Activated CD8-positive, alpha-beta memory T cell treated with anti-CD3 and anti-CD28 coated beads, Interleukin-2, amount 10 ng/mL, durations not matched to agents 7 days and 5 days (primary cell): ENCODE measurements at places on chromosomes 12 and 14.

DNA sequence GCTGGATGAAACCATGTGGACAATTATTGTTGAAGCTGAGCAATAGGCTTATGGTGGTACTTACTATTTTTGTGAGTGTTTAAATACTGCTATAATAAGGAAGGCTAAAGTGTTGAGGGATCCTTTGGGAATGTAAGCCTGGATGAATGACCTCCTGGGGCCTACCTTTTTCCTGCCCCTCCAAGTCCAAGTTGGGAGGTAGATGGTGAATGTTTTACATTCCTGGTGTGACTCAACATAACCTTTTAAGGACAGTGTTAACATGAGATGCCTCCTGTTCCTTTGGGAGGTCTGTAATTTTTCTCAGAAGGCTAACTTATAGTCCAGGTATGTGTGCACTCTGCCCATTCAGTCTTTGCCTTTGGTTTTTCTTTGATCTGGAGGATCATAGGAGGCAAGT, 315.9 kb downstream of the NRXN3 start:
- H3K36me3 ChIP-seq: no peaks in the 10 kb centered on the region
- H3K27ac ChIP-seq: no peak overlapping the region
- no peak for DNase-seq
- no peak overlapping the region for H3K4me3 ChIP-seq

DNA sequence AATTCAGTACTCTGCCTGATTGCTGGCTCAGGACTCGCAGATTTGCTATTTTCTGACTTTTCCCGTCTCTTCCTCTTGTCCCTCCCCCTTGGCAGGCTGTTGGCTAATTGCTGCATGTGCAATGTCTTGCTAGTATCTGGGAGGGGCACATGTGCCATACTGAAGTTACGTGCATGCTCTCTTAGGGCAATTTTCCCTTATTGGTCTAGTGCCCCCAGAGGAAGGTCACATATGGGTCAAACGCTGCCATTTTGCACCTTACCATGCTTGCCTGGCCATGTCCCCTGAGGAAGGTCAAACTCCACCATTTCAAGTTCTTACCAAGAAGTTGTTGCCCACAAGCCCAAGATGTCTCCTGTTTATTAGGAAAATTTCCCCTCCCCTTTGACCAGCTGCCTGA, 13.9 kb upstream of the ERC1 start:
- no peaks in the 10 kb centered on the region for H3K36me3 ChIP-seq
- no peak overlapping the region for H3K27ac ChIP-seq
- H3K27me3 ChIP-seq: no peaks in the 10 kb centered on the region
- no peak for DNase-seq

DNA sequence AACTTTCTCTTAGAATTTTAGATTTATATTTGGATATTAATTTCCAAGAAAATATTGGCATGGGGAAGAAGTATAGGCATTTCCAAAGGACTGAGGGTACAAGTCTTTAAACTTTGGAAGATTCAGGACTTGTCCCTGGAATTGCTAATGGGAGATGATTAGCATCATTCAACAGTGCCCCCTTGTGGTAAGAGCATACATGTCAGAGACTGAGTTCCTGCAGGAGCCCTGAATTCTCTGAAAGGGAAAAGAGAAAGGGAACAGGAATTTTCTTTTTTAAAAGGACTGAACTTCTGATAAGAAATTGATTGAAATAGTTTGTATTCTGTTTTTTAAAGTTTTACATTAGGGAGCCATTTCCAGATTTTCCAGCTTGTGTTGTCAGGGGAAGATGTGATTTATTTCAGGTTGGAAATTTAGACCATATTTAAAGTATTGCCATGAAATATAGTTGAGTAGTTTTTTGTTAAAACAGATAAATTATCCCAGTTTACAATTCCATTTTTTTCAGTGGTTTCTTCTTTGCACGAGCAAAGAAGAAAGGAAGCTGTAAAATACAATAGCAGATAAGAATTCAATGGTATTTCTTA, 44.0 kb upstream of the REP15 start:
- H3K27me3 ChIP-seq: no peaks in the 10 kb centered on the region
- H3K36me3 ChIP-seq: no peaks in the 10 kb centered on the region
- peaks cover 14% of the 10 kb centered on the region for H3K4me1 ChIP-seq
- H3K4me3 ChIP-seq: no peak overlapping the region
- H3K27ac ChIP-seq: no peak overlapping the region

GRCh38 chr12:121189619-121190155, 20.2 kb upstream of the P2RX4 start:
- peaks cover 5% of the 10 kb centered on the region for H3K36me3 ChIP-seq
- H3K4me3 ChIP-seq: no peak overlapping the region

DNA sequence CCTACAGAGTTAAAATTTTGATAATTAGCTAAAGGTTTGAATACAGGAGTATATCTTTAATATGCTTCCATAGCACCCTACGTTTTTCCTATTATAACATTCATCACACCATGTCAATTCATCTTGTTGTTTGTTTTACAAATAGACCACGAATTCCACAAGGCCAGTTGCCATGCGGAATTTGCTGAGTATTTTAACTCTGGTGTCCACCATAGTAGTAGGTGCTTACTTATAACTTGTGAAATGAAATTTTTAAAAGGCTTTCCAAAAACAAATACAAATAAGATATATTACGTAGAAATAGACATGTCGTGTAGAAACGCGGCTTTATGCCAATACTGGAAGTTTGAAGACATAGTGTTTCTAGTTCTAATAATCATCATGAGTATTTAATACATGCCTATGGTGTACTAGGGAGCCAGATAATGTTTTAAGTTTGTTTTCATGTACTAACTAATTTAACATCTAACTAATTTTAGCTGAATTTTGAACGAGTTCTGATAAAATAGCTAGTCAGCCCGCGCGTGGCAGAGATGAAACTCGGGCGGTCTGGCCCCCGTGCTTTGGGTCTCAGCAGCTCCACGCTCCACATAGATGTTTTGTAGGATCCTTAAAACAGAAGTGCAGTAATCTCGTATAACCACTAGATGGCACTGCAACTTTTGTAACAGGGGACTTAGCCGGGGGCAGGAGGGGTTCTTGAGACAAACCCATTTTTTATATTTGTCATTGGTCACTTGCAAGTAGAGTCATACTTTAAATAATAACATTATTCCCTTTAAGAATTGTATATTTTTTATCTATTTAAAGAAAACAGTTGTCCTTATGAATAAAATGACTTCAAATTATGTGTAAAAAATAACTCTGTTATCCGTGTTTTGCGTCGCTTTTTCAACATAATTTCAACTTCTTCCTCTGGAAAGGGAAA, 10.2 kb downstream of the CD69 start:
- H3K36me3 ChIP-seq: peaks cover 36% of the 10 kb centered on the region
- H3K27ac ChIP-seq: peak overlapping the region; percentile 61
- H3K4me1 ChIP-seq: peaks cover 52% of the 10 kb centered on the region
- H3K27me3 ChIP-seq: no peaks in the 10 kb centered on the region
